ENCODE measurements at places on chromosomes 11 and 22.

DNA sequence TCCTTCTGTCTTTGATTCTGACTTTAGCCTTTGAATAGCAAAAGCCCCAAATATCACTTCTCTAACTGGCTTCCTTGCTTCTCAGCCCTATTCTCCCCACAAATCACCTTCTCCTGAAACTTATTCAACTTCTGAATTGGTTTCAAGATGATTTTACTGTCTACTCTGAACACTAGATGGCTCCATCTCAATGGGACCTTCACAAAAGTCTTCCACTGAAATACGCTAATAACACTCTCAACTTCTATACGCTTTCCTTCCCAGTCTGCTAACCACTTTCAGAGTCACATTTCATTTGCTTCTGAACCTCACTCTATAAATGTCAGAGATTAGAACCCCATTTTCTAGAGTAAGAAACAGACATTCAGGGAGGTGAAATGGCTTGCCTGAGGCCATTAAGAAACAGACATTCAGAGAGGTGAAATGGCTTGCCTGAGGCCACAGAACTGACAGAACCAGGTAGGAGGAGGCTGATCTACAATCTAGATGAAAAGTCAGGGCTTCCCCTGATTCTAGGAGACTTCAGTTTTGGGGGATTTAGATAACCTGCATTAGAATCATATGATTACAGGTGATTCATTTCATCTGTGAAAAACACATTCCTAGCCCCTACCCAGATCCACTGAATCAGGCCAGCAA lies 20.6 kb downstream of the MORC2 start:
- DNase-seq: no peak

DNA sequence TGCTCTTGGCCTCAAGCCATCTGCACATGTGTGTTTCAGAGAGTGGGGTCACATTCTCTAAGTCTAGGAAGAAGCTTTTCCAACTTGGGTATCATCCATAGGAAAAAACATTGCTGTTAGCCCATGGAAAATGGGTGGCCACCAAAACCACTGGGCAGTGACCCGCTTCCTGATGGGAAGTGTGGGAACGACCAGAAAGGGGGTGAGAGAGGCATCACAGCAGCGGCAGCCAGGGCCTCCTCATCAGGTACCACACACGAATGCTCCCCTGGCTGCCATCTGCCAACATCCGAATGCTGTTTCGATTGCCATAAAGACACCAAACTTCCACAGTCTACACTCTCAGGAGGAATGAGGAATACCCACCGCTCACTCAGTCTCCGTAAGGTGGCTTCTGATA lies 40.3 kb downstream of the CHKA start:
- no peak for DNase-seq

DNA sequence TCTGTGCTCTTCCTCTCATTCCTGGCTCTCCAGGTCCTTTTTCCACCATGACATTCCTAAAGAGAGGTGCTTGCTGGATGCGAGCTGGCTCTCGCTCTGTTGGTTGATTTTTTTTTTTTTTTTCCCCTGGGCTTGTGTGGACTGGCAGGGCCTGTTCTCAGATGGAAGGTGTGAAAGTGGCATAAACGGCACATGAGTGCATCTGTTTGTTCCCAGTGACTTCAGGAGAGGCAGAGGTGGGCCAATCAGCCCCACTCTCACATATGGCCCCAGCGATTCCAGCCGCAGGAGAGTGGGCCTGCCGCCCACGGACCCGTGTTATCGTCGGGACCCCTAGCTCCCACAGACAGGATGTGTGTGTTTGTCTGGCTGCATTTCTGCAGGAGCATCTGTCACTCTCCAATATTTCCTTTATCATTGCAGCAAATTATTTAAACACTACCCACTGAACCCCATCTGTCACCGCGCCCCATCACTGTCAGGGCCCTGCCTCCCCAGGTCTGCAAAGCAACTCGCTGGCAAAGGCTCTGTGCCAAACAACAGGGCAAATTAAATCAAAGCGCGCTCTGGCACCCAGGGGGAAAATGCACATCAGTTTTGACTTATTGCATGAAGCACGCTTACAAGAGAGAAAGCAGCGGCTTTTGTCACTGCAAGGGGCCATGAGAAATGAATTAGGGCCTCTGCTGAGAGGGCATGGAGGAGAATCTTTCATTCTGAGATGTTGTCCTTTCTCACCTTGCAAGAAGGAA lies 886.3 kb downstream of the NTM start:
- DNase-seq: no peak

DNA sequence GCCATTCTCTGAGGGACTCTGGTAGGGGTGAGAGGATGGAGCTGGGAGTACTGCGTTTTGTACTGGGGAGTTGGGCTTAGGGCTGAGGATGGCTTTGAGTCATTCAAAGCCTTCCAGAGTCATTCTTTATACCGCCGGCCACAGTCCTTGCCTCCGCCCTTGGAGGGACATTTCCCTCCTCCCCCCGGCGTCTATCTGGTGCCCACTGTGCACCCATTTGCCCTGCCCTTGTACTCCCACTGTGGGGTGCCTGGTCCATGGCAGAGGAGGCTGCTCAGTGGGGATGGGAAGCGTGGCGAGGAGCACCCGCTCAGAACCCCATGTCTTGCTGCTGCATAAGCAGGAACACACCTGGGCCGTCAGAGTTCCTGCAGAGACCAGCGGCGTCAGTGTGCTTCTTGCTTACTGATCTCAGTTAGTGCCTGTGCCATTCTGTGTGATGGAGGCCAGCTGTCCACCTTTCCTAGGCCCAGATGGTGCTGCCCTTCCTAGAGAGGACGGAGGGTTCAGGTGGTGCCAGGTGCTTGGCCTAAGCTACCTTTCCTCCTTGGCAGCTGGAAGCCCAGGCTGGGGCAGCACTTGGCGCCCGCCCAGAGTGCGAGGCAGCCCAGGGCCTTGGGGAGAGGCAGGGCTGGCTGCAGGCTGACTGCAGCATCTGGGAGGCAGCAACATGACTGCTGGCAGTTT lies 23.3 kb upstream of the TMEM191C start:
- DNase-seq: no peak

DNA sequence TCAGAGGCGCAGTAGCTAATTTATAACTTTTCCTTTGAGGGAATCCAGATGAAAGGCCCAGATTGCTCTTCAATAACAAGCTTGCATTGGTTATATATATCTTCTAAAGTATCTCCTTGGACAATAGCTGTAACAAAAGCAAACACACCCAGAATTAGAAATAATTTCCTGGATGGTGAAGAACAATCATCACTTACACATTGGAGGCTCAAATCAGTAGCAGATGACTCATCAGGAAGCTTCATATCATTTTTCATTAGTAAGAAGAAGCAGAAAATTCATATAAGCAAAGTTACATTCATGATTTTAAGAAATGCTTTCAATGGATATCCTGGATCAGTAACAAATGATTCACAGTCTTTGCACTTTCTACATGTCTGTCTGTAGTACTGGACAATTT lies 173.6 kb upstream of the CCDC90B start:
- DNase-seq: no peak

GRCh38 chr11:8056810-8057463 lies 24.1 kb upstream of the TUB start:
- no peak for DNase-seq
